ENCODE measurements at places on chromosomes 2 and 18. TPM values are rescaled to one million over a fixed set of nuclear protein-coding genes. Genes with fewer than 3 reads are reported as not detected.

- peaks cover 12% of the 10 kb centered on the region for H3K27me3 ChIP-seq
- peaks cover 23% of the 10 kb centered on the region for H3K4me1 ChIP-seq
- no peak for DNase-seq
- no peak overlapping the region for H3K27ac ChIP-seq
- peaks cover 7% of the 10 kb centered on the region for H3K36me3 ChIP-seq
- H3K4me3 ChIP-seq = no peak overlapping the region
Observed at GRCh38 chr2:219540784-219541504, 2.7 kb downstream of the CHPF start.

DNA sequence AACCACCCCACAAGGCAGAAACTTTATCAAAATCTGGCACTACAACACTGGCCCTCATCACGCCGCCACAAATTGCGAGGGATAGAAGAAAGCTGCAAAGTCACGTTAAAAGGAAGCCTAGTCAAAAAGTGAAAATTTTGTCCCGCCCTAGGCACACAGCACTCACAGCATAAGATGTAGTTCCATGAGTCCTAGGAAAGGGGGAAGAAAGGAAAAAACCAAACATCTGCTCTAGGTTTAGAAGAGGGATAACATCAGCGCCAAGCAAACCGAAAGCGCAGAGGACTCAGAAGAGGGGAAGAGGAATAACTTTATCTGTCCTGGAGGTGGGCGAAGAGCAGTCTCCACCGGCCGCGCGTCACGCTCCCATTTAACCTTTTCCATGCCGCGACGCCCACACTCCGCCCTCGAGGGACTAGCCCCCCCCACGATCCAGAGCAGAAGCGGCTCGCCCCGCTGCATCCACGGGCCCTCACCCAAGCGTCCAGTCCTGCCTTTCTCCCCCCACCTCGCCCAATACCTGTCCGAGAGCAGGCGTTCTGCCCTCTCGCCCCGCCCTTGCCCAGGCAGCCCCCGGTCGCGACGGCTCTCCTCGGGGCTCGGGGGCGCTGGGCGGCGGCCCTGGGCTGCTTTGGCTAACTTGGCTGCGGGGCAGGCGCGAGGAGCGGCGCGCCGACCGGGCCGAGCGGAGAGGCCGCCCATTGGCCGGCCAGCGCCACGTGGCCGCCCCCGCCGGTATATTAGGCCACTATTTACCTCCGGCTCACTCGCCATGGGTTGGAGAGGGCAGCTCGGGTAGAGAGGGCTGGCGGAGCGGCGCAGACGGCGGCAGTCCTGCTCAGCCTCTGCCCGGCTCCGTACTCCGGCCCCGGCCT, at the start of gene HOXD1:
HOXD1 (plus strand) TSS at position 770 of the 875 bp plus-strand sequence. CDS start 134 bp downstream, outside the sequence.
- H3K27me3 ChIP-seq = peaks cover 69% of the 10 kb centered on the region
- DNase-seq = no peak
- no peak within 1 kb of the TSS for H3K27ac ChIP-seq
- H3K4me3 ChIP-seq = peak within 1 kb of the TSS; percentile 76
- H3K36me3 ChIP-seq = peaks cover 4% of the 10 kb centered on the region

DNA sequence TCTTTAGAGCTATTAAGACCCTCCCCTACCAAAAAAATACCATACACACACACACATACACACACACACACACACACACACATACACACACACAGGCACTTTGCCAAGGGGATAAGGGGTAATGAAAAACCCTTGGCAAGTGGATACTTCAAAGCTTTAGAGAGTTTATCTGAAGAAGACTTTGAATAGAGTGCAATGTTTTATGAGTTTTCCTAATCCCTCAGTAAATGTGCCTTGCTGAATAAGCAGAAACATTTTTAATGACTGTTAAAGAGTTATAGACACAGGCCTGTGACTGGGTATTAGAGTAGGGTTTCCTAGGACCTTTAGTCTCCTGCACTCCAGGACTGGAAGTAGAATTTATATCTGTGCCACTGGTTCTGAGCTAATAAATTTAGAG, 75.5 kb upstream of the CTAGE1 start:
- H3K4me3 ChIP-seq = no peak overlapping the region
- no peak overlapping the region for H3K27ac ChIP-seq
- H3K36me3 ChIP-seq = no peaks in the 10 kb centered on the region

DNA sequence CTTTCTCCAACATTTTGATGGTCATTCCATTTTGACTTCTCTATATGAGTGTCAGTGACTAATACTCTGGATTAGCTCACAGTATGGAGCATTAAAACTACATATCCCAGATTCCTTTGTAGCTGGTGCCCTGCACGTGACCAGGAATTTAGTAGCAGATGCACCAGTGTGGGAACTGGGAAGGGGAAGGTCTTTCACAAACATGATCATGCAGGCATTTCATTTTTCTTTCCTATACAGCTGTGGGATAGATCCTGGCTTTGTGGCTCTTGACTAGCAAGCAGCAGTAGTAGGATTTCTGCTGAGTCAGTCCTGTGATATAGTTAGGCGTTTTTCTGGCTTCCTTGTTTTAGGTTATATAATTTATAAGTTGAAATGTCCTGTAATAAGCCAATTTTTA, 971.0 kb upstream of the CDH2 start:
- H3K27me3 ChIP-seq = no peaks in the 10 kb centered on the region
- no peak for DNase-seq
- no peak overlapping the region for H3K27ac ChIP-seq

MDH1B gene
- total RNA-seq = 0.15 TPM

FAP gene
- total RNA-seq = not detected

MAP2 gene
- total RNA-seq = not detected

DIPK1C gene
- total RNA-seq = not detected
